ENCODE measurements at places on chromosomes 1 and 21.
A peak's percentile ranks its signal among the peaks of the same experiment; 100 is the strongest.

- no peak for DNase-seq
Measured at GRCh38 chr1:41805771-41806471, 112.8 kb downstream of the HIVEP3 start.

- DNase-seq, result no peak
Measured at GRCh38 chr1:160481979-160482596, 41.0 kb downstream of the SLAMF6 start.

DNA sequence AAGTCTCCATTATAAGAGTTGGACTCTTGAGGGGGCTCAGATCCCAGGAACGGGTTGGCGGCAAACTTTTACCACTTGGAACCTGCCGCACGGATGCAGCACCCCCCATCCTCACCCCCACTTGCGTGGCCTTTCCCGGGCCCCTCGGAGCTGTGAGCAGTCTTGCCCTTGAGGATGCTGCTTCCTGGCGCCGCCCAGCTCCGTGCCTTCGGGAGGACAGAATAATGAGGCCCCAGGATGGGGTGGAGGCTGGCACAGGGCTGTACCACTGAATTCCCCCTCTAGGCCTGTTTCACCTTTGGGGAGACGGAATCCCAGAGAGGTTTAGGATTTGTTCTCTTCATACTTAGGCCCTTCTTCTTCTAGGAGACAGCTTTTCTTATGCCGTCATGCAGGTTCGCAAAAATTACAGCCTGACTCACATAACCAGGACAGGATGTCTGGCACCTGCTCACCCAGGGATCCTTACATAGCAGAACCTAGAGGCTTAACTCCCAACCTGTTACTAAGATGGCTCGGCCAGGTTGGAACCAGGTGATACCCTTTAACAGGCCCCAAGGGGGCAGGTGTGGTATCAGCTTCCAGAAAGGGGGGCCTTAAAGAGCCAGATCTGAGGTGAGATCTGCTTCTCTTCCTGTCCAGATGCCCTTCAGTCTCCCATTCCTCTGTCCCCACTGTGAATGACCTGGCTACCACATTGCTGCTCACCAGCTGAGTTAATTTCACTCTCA, 1.5 kb downstream of the TRNP1 start:
- DNase-seq, result no peak

DNA sequence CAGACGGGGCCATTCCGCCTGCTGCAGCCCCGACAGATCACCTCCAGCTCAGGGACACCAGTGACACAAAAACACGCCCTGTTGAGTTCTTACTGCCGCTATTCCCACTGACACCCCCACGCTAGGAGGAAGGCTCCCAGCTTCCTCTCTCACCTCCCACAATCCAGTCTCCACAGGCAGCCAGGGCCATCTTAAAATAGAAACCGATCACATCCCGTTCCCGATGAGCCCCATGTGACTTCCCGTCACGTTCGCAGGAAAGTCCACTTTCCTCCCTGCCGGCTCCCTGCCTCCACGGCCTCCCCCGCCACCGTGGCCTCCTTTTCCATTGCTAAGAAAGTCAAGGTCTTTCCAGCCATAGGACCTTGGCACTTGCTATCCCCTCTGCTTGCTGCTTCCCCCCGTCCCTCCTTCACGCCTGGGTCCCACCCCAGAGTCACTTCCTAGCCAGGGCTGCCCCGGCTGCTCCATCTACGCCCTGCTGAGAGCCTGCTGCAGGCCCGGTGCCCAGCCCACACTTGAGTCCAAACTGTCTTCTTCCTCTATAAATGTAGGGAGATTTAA, 24.0 kb upstream of the DDOST start:
- DNase-seq, result no peak

DNA sequence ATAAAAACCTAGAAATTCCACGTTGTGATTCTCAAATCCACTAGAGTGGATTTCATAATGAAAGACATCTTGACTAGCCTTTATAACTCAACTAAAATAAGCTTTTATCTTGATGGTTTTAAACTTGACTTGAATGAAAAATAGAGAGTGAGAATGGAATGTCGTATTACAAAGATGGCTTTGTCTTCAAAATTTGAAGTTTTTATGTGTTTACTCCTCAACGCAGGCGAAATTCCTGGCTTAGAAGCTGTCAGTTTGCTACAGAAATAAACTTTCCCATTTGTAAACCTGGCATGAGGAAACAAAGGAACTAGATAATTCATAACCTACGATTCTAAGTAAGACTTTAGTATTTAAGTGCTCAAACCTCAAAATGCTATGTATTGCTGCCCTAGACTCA, 90.0 kb upstream of the KRTAP19-8 start:
- no peak for DNase-seq

GRCh38 chr21:33936301-33937038, 20.9 kb upstream of the ATP5PO start:
- DNase-seq, result no peak

- no peak for DNase-seq
Measured at GRCh38 chr1:117531222-117531621, 74.6 kb upstream of the TENT5C start.

GRCh38 chr1:246891105-246891504, 40.6 kb downstream of the AHCTF1 start:
- DNase-seq, result no peak

- DNase-seq, result peak; percentile 28
Measured at GRCh38 chr1:35298464-35298863, 30.0 kb downstream of the ZMYM4 start.

GRCh38 chr1:162299018-162299417, 77.6 kb downstream of the SPATA46 start:
- no peak for DNase-seq

DNA sequence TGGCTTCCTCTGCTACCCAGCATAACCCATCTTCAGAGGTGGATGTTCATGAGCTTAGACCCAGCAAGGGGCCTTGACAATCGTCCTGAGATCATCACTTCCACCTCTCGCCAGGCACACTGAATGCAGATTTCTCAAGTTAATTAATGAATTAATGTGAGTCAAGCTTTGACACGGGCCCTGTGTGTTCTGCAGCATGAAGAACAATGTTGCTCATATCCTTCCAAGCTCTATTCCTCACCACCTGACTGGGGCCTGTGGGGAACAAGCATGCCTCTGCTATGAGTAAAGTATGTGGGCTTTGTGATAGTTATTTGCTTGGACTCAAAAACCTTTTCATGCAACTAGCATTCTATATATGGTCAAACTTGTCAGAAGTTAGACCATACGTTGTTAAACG, 122.0 kb downstream of the SEC16B start:
- peak; percentile 88 for DNase-seq

DNA sequence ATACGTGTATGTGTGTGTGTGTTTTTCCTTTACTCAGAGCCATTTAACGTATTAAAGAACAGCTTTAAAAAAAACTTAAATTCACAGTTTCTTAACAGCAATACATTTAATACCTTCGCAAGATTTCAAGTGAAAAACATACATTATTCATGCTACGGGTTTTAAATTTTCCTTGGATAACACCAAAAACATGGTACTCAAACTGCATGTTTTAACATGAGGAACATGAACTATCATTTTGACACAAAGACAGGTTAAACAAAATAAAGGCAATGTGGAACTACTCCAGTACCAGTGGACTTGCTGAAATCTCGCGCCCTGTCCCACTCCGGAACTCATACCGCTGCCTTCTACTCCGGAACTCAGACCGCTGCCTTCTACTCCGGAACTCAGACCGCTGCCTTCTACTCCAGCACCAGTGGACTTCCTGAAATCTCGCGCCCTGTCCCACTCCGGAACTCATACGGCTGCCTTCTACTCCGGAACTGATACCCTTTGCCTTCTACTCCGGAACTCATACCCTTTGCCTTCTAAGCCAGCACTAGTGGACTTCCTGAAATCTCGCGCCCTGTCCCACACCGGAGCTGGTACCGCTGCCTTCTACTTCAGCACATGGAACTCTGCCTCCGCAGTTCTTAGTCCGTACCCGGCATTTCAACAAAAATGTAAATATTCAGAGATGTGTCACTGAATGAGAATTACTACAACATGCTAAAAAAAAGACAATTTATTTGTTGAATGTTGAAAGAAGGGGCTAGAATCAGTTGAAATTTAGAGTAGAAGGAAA, 148.6 kb downstream of the NCAM2 start:
- no peak for DNase-seq

DNA sequence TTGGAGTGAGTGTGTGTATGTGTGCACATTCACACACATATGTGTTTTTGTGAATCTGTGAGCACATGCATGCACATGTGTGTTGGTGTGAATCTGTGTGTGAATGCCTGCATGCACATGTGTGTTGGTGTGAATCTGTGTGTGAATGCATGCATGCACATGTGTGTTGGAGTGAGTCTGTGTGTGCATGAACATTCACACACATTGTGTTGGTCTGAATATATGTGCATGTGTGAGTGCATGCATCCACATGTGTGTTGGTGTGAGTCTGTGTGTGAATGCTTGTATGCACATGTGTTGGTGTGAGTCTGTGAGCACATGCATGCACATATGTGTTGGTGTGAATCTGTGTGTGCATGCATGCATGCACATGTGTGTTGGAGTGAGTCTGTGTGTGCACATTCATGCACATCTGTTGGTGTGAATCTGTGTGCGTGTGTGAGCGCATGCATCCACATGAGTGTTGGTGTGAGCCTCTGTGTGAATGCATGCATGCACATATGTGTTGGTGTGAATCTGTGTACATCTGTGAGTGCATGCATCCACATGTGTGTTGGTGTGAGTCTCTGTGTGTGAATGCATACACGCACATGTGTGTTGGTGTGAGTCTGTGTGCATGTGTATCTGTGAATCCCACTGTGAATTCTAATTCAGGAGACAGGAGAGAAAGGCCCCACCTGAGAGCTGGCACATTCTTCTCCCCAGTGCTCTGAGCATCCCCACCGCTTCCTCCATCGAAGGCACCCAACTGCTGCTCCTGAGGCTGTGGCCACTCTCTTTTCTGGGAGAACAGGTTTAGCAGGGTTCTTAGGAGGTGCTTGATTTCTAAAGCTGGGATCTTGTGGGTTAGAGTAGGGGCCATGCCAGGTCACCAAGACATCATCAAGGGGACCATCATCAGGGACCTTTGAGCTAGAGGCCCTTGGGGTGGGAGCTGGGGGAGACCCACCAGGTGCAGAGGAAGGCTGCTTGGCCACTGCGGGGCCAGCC, 117.5 kb upstream of the ARHGEF16 start:
- DNase-seq, result no peak

DNA sequence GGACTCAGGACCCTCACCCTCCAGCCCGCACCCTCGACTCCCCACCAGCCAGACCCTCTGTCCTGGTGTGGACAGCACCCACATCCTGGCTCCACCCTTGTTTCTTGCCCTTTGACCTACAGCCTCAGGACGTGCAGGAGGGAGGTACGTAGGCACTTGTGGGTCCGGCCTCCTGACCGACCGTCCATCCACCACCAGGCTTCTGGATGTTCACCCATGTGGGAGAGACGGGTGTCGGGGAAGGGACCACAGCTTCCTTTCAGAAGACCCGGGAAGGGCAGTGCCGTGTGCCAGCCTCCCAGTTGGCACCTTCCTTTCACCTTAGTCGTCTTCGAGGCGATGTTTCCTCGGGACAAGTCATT, 61.4 kb downstream of the PRKCZ start:
- no peak for DNase-seq

- DNase-seq, result no peak
Measured at GRCh38 chr21:46100020-46100419, 2.1 kb downstream of the COL6A2 start.

DNA sequence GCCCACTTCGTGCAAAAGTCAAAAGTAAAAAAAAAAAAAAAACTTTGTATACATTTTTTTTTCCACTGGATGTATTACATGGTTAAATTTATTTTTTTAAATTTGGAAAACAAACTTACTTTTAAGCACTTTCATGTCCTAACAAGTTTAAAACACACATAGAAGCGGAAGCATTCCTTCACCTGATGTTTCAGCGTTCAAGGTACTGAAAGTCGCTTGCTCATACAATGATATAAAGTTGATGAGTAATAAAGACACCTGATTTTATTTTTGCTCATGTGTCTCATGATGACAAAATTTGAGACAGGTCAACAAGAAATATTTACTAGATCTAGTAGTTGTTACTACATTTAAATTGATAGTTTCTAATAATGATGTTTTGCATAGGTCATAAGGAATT, 35.5 kb downstream of the ADAMTS1 start:
- no peak for DNase-seq

DNA sequence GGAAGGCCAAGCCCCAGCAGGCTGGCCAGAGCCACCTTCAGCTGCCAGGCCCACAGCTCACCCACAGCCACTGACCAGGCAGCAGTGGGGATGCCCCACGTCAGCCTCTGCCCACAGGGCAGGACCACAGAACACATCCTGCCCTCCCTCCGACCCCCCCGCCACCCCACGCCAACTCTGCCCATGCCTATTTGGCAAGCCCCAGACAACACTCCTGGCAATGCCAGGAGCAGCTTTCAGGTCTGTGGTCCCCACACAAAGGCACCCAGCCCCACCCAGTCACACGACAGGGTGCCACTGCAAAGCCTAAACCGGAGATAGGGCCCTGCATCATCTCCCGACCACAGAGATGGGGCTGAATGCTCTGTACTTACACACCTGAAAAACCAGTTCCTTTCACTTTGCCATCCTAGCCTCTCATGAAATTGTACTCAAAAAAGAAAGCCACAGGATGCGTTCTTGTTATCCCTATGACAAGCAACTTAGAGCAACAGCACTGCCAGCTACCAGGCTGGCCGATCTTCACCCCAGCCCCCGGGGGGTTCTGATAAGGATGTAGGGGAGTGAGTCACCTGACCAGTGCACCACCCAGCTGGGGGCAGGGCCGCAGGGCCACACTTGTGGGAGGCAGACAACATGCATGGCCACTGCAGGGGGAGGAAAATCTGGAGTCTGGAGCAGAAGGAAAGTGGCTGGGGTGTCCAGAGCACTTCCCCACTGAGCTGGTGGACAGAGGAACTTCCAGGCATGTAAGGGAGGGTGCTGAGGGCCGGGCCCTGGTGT, 36.2 kb downstream of the UBE2G2 start:
- DNase-seq, result no peak

DNA sequence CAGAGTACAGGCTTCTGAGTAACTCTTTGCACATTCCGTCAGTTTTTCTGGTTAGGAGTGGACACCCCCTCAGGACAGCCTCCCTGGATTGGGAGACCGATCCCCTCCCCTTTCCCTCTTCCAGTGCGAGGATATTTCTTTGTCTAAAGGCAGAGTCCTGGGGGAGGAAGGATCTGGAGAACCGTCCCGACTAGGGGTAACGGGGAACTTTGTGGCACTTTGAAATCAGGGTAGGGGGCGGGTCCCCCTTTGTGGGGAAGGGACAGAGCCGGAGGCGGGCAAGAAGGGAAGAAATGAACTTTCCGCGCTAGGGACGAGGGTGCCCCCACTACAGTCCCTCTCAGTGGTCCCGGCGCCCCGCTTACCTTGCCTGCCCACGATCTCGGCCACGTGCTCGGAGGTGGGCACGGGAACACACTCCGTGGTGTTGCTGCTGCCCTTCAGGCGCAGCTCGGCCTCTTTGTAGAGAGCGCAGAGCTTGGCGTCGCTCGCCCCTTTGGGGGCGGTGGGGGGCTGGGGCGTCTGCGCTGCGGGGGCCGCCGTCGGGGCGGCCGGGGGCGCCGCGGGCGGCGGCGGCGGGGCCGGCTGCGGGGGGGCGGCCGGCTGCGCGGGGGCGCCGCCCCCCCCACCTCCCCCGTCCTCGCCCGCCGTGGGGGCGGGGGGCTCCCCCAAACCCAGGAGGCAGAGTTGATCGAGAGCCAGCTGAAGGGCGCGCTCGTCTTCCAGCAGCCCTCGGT, 917 bp downstream of the MEX3A start:
- no peak for DNase-seq

GRCh38 chr1:7171574-7171973, 386.3 kb downstream of the CAMTA1 start:
- DNase-seq, result no peak
